ENCODE measurements at places on chromosomes 12 and 14. TPM values are rescaled to one million over a fixed set of nuclear protein-coding genes. Genes with fewer than 3 reads are reported as not detected.

TAS2R13 gene
- 0.32 TPM for total RNA-seq

TAS2R19 gene
- total RNA-seq, result 2.6 TPM

FAM90A1 gene
- total RNA-seq, result not detected

PHETA1 gene
- 12.9 TPM for total RNA-seq

GPR132 gene
- total RNA-seq, result not detected

RHOJ gene
- 1.6 TPM for total RNA-seq

POTEM gene
- not detected for total RNA-seq

SYCP3 gene
- not detected for total RNA-seq

TMBIM4 gene
- 184 TPM for total RNA-seq

DNA sequence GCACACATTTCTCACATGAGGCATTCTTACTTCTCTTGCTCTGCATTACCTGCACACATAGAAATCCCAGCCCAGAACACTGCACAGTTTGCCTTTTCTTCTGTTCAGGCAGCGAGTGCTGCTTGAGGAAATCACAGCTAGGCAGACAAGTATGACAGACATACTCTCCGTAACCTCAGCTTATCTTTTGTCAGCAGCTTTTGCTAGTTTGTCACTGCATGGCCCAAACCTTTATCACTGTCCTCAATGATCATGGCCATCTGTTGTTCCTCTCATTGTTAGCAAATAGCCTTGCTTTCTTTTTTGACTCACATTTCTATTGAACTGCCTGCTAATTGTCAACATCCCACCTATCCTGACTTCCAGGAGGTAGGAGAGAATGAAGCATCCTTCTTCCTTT lies 5.3 kb downstream of the ZNF10 start:
- no peaks in the 10 kb centered on the region for H3K27me3 ChIP-seq
- no peak for DNase-seq
- no peak overlapping the region for H3K4me3 ChIP-seq
- H3K4me1 ChIP-seq, result no peaks in the 10 kb centered on the region

DNA sequence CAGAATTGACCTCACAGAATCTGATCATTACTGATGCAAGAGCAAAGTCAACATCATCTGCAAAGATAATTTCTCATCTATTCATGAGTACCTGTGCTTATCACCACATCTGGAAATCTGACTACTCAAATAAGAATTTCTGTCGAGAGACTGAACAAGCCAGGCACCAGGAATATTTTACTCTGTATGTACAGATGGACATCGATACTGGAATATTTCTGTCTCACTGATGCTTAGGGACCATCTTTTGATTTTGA lies 105.2 kb downstream of the BICD1 start:
- H3K27me3 ChIP-seq, result no peaks in the 10 kb centered on the region
- H3K27ac ChIP-seq, result no peak overlapping the region
- 0 out of 2 replicates have a peak, but pooled peaks cover 2% of the 10 kb centered on the region for H3K36me3 ChIP-seq
- no peaks in the 10 kb centered on the region for H3K4me1 ChIP-seq
- no peak overlapping the region for H3K4me3 ChIP-seq

GRCh38 chr12:85504624-85505023 lies 224.6 kb downstream of the ALX1 start:
- no peak for DNase-seq
- no peak overlapping the region for H3K27ac ChIP-seq
- no peaks in the 10 kb centered on the region for H3K4me1 ChIP-seq
- H3K36me3 ChIP-seq, result no peaks in the 10 kb centered on the region
- peaks cover 4% of the 10 kb centered on the region for H3K27me3 ChIP-seq

DNA sequence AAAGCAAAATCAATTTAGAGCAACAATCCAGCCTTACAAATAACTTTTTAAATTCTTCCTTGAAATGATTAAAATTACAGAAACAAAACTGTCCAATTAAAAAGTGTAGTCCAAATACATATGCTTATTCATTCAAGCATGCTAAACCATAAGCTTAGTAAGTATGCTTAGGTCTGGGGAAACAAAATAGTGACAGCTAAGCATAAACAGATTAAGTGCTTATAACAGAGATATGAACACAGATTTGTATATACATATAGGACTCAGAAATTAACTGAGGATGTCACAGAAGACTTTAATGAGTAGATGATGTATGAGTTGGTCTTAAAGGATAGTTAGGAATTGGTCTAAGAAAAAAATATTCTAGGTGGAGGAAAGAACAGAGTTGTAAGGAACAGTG lies 41.8 kb downstream of the SCAF11 start:
- H3K27ac ChIP-seq, result no peak overlapping the region
- no peak overlapping the region for H3K4me3 ChIP-seq
- H3K27me3 ChIP-seq, result no peaks in the 10 kb centered on the region
- peaks cover 69% of the 10 kb centered on the region for H3K36me3 ChIP-seq
- no peak for DNase-seq

DNA sequence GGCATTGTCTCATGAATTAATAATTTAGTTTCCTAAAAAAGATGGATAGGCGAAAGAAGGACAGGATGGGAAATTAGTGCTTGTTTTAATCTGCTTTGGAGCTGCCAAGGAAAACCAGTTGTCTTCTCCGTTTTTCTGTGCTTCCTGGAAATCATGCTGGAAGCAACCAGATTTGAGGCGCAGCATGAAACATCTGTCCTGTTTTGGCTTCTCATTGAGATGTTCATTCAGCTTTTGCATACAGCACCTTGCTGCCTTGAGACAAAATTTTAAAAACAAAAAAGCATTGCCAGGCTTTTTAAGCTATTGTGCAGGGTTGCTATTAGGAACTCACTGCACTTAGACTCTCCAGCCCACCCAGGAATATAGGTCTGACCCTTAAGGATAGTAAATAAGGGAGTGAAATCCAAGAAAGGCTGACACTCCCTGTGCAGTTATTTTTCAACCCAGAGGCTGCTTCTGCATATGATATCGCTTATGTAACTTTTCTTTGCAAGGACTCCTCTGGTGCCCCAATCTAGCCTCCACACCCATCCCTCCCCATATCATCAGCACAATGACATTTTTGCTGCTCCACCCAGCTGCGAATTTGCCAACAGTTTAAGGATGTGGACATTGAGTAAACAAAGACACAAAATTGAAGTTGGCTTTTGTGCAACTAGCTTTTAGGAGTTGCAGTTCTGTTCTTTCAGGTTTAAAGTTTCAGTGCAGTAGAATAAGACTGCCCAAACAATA lies 46.9 kb upstream of the MDM1 start:
- H3K27me3 ChIP-seq, result no peaks in the 10 kb centered on the region
- peaks cover 11% of the 10 kb centered on the region for H3K4me1 ChIP-seq
- H3K36me3 ChIP-seq, result no peaks in the 10 kb centered on the region
- peak; percentile 30 for DNase-seq
- H3K4me3 ChIP-seq, result no peak overlapping the region
- no peak overlapping the region for H3K27ac ChIP-seq

DNA sequence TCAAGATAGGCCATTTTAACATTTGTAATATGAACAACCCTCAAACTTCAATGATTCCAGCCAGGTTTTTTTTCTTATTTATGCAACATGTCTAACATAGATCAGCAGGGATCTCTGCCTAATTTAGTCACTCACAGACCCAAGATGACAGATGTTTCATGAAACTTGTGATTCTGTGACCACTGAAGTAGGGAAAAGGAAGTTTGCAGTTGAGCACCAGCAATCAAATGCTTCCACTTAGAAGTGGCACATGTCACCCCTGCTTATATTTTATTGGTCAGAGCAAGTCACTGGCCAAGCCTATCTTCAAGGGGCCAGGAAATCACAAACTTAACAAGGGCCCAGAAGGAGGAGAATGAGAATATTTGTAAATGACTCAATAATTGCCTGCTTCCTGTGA lies 150.6 kb downstream of the BCAT1 start:
- H3K36me3 ChIP-seq, result no peaks in the 10 kb centered on the region
- no peak overlapping the region for H3K4me3 ChIP-seq
- no peaks in the 10 kb centered on the region for H3K27me3 ChIP-seq
- H3K27ac ChIP-seq, result no peak overlapping the region

GRCh38 chr12:38898001-38898684 lies 7.2 kb downstream of the CPNE8 start:
- H3K4me3 ChIP-seq, result no peak overlapping the region
- no peak overlapping the region for H3K27ac ChIP-seq
- no peak for DNase-seq
- no peaks in the 10 kb centered on the region for H3K36me3 ChIP-seq

- H3K36me3 ChIP-seq, result 0 out of 2 replicates have a peak, but pooled peaks cover 3% of the 10 kb centered on the region
- H3K4me1 ChIP-seq, result peaks cover 30% of the 10 kb centered on the region
- H3K27me3 ChIP-seq, result no peaks in the 10 kb centered on the region
- peak overlapping the region; percentile 78 for H3K27ac ChIP-seq
- peak; percentile 64 for DNase-seq
- no peak overlapping the region for H3K4me3 ChIP-seq
Measured at GRCh38 chr14:96267916-96268315, 11.9 kb downstream of the BDKRB1 start.

- H3K27me3 ChIP-seq, result peaks cover 80% of the 10 kb centered on the region
- H3K4me3 ChIP-seq, result peak within 1 kb of the TSS; percentile 45
- H3K27ac ChIP-seq, result no peak within 1 kb of the TSS
- no peaks in the 10 kb centered on the region for H3K36me3 ChIP-seq
Measured at GRCh38 chr12:116881325-116881876, at the start of gene HRK. HRK (minus strand) TSS chr12:116881441; CDS start chr12:116881307, 134 bp downstream.

DNA sequence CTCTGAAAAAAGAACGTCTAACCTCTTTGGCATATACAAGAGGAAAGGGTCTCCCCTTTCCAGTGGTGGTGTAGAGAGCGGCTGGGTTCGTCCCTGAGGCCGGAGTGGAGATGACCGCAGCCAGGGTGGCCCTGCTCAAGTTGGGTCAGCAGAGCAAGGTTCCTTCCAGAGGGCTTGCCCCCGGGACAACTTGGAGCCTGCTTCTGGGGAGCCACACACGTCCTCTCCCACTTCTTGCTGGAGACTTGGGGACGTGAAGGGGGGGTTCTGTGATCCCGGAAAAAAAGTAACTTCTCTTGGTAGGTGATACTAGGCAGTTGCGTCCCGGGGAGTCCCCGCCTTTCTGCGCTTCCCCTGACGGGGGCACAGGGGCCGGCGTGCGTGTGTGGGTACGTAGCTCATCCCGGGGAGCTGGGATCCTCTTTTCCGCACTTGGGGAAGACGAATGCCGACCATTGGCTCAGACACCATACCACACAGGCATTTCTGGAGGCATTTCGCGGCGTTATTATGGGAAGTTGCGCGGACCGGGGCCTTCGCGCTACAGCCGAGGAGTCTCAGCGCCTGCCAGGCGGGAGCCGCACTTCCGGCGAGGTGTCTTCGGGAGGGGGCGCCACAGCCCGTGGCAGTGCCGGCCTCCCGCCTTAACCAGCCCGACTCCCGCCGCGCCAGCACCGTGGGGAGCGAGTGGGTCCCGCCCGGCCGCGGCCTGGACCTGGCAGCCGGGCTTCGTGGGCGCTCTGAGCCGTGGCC lies 14.8 kb upstream of the PAX9 start:
- peaks cover 70% of the 10 kb centered on the region for H3K27me3 ChIP-seq
- no peak overlapping the region for H3K27ac ChIP-seq
- H3K4me3 ChIP-seq, result peak overlapping the region; percentile 71
- peak; percentile 42 for DNase-seq
- H3K4me1 ChIP-seq, result peaks cover 7% of the 10 kb centered on the region

- no peak overlapping the region for H3K4me3 ChIP-seq
- no peak overlapping the region for H3K27ac ChIP-seq
- no peak for DNase-seq
- no peaks in the 10 kb centered on the region for H3K27me3 ChIP-seq
- no peaks in the 10 kb centered on the region for H3K36me3 ChIP-seq
- H3K4me1 ChIP-seq, result no peaks in the 10 kb centered on the region
Measured at GRCh38 chr12:125310461-125310860, 245.2 kb downstream of the AACS start.

DNA sequence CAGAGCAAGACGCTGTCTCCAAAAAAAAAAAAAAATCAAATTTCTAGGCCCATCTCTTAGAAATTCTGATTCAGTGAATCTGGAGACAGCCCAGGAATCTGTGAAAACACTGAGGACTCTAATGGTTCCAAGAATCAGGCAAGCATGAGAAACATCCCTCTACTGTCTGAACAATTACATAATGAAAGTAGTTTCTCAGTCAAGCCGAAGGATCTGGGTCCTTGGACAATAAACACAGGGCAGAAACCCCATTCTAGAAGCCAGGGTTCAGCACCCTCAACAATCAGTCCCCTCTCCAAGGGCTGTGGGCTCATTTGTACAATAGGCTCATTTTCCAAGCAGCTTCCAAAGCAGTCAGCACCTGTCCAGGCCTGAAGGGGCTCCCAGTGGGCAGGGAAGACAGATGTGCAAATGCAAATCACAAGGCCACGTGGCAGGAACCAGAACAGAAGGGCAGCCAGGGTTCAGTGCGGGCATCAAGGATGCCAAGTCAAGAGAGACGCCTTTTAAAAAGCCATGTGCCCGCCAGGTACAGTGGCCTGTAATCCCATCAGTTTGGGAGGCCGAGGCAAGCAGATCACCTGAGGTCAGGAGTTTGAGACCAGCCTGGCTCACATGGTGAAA lies 96.1 kb downstream of the KSR2 start:
- H3K27ac ChIP-seq, result no peak overlapping the region
- no peaks in the 10 kb centered on the region for H3K4me1 ChIP-seq
- H3K27me3 ChIP-seq, result no peaks in the 10 kb centered on the region
- no peak overlapping the region for H3K4me3 ChIP-seq
- H3K36me3 ChIP-seq, result no peaks in the 10 kb centered on the region
- DNase-seq, result peak; percentile 30

GRCh38 chr14:67457782-67458181 lies 30.7 kb downstream of the TMEM229B start:
- DNase-seq, result no peak
- H3K27ac ChIP-seq, result no peak overlapping the region
- H3K4me1 ChIP-seq, result no peaks in the 10 kb centered on the region
- peaks cover 31% of the 10 kb centered on the region for H3K27me3 ChIP-seq
- no peaks in the 10 kb centered on the region for H3K36me3 ChIP-seq
- H3K4me3 ChIP-seq, result no peak overlapping the region

GRCh38 chr12:14650789-14651188 lies 45.6 kb downstream of the GUCY2C start:
- peak; percentile 4 for DNase-seq
- H3K4me1 ChIP-seq, result no peaks in the 10 kb centered on the region
- no peak overlapping the region for H3K4me3 ChIP-seq
- H3K27ac ChIP-seq, result no peak overlapping the region

- no peak for DNase-seq
- no peak overlapping the region for H3K4me3 ChIP-seq
- no peak overlapping the region for H3K27ac ChIP-seq
Measured at GRCh38 chr12:130642856-130643255, 73.2 kb downstream of the RIMBP2 start.

DNA sequence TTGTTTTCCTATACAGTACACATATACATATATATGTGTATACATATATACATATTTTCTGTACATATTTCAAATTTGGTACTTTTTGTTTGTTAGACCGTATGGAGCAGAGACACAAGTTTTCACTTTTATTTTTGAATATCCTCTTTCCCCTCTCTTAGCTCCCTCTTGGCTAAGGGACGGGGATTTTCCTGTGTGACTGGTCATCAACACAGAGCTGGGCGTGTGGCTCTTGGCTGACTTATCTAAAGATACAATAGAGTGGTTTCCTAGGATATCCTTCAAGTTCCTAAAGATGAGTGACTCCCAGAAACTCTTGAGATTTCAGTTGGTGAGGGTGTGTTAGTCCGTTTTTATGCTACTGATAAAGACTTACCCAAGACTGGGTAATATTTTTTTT lies 1404.5 kb upstream of the TMEM132C start:
- H3K27me3 ChIP-seq, result no peaks in the 10 kb centered on the region
- H3K36me3 ChIP-seq, result no peaks in the 10 kb centered on the region
- DNase-seq, result no peak
- no peaks in the 10 kb centered on the region for H3K4me1 ChIP-seq
- no peak overlapping the region for H3K4me3 ChIP-seq

- peak; percentile 83 for DNase-seq
- no peak overlapping the region for H3K4me3 ChIP-seq
- H3K27ac ChIP-seq, result peak overlapping the region; percentile 35
- peaks cover 35% of the 10 kb centered on the region for H3K4me1 ChIP-seq
- no peaks in the 10 kb centered on the region for H3K36me3 ChIP-seq
- no peaks in the 10 kb centered on the region for H3K27me3 ChIP-seq
Measured at GRCh38 chr12:104930388-104931326, 27.4 kb downstream of the SLC41A2 start.

All from GM23248 (cell line).